ENCODE measurements at places on chromosomes 6 and 20.

DNA sequence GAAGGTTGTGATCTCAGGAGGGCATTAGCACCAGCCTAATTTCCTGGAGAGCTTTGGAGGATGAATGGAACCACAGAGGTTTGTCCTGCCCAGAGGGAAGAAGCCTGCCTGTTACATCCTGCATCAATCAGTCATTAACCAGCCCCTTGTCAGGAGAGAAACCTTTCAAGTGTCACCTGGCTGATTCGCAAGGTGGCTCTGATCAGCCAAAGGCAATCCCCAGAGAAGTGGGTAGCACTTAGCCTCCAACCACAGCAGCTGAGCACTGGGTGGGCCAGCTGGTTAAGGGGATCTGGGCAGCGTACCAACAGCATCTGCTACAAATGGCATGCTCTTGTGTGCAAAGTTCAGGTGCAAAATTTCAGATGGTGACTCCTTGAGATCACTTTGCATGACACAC is 26.9 kb downstream of the ANKEF1 start:
- DNase-seq = no peak

- peak; percentile 22 for DNase-seq
These were observed 52.2 kb upstream of the FAM83C start for GRCh38 chr20:35344354-35344837.

DNA sequence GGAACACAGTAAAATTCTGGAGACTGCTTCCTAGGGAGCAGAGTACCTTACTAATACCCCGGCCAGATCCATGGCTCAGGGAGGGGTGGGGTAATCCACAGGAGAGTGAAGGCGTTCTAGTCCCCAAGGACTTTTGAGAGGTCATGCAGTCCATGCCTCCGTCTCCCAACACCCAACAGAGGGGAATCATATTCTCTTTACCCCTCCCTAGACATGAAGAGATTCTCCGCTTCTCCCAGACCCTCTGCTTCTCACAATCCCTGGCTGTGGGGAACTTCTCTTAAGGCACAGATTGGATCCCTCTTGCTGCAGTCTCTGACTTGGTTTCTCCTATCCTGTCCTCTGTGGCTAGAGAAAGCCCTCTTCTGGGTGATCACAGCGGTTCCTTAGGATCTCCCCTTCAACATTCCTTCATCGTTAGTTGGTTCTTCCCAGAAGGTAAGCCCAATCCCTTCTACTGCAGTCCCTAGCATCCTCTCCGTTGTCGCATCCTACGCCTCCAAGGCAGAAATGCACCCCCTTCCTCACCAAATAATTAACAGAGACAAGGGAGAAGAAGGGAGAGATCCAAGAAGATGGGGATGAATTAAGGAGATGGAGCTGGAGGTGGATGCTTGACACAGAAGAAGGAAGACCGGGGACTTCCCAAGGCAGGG is 562 bp downstream of the GGT7 start:
- DNase-seq = no peak

GRCh38 chr6:9830808-9831207 is 584.1 kb downstream of the TFAP2A start:
- DNase-seq = no peak

DNA sequence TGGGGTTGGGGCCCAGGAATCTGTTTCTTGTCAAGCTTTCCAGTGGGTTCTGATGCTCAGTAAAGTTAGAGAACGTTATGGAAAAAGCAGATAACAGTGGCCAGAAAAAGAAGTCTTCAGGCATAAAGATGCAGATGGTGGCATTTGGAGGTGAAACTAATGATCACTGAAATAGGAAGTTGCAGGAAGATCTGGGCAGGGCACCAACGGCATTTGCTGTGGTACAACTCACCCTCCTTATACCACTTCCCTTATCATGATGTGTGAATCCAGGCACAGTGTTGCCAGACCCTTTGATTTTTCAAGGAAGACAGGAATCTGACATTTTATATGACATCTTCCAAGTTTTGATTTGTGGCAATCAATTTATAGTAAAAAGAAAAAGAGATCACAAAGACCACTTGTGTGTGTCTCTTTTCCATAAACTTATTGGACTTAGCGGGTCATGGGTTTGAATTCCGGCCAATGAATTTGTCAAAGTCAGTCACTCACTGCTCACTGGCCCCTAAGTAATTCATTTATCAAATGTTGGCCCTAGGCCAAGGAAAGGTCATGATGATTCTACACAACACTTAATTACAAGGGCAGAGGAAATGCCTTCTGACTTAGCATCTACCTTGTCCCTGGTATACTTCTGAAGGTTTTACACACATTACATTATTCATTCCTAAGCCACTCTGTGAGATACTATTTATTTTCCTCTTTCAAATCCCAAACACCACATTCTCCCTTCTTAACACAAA is 37.6 kb downstream of the LAMP5 start:
- DNase-seq = no peak
